ENCODE measurements at places on chromosomes 1 and 21.
A peak's percentile ranks its signal among the peaks of the same experiment; 100 is the strongest.

DNA sequence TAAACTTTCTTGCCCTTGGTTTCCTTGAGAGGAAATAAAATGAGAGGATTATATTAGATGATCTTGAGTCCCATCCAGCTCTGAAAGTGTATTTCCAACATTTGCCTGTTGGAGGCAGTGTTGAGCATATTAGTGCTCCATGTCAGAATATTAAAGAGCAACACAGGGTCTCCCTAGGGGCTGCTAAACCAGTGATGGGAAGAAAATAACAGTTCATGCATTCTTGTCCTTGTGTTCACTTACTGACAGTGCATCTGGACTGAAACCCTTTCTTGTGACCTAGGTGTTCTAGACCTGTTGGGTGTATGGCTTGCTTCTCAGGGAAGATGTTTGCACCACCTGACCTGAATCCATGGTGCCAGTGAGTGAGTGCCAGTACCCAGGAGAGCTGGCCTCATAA, 124.7 kb upstream of the KIAA0040 start:
- no peak for DNase-seq

GRCh38 chr1:44817307-44817706, 9.0 kb downstream of the BTBD19 start:
- DNase-seq = no peak

- no peak for DNase-seq
Observed at GRCh38 chr1:115450501-115451040, 112.5 kb upstream of the NGF start.

- DNase-seq = no peak
Observed at GRCh38 chr1:33914531-33914930, 50.7 kb downstream of the HMGB4 start.

DNA sequence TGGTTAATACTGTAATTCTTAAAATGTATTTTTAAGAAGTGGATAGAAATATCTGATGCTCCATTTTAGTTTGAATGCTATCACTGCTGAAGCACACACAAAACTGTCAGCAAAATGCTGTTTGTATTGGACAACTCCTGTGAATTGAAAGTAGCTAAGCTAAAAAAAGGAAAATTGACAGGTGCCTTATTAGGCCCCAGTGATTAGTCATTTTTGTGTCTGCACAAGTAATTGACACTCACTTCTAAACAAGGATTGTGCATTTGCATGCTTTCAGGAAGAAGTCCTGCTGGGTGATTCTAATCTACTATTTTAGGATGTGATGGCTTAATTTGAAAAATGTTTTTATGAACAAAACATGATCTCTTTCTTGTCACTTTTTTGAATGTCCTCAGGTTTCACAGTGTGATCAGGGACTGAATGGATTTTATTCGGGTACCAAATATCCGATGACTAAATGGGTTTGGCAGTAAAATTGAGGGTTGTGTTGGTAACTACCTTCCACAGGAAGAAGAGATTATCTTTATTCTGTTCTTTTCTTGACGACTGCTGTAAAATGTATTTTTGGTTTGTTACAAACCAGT, 13.0 kb upstream of the MAP3K7CL start:
- no peak for DNase-seq

- DNase-seq = no peak
Observed at GRCh38 chr1:232273011-232273410, 356.9 kb downstream of the SIPA1L2 start.

DNA sequence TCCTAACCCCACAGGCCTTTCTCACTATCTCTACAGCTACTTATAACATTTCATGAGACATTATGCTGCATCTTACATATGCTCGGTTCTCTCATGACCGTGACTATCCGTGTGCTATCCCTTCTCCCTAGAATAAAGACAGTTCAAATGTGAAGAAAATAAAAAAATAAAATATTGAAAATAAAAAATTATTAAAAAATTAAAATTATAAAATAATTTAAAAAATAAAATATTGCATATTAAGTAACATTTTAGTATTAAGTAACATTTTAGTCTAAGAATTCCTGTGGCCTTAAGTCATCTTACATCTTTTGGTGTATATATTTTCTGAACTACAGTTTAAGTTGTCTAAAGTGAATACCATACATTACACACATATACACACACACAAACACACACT, 415.5 kb downstream of the DPYD start:
- DNase-seq = no peak

DNA sequence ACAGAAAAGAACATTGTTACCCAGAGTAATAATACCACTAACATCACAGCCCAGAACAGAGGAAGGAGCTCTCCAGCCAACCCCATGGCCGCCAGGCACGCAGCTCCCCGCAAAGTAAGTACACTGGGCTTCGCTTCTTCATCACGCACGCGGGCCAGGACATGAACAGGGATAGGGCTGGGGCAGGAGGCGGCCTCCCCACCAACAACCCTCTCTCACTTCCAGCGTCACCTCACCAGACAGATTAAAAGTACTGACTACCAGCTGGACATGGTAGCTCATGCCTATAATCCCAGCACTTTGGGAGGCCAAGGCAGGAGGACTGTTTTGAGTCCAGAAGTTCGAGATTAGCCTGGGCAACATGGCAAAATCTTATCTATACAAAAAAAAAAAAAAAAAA, 78.3 kb downstream of the NPHP4 start:
- DNase-seq = no peak

- no peak for DNase-seq
Observed at GRCh38 chr21:46067505-46068201, 30.3 kb upstream of the COL6A2 start.

DNA sequence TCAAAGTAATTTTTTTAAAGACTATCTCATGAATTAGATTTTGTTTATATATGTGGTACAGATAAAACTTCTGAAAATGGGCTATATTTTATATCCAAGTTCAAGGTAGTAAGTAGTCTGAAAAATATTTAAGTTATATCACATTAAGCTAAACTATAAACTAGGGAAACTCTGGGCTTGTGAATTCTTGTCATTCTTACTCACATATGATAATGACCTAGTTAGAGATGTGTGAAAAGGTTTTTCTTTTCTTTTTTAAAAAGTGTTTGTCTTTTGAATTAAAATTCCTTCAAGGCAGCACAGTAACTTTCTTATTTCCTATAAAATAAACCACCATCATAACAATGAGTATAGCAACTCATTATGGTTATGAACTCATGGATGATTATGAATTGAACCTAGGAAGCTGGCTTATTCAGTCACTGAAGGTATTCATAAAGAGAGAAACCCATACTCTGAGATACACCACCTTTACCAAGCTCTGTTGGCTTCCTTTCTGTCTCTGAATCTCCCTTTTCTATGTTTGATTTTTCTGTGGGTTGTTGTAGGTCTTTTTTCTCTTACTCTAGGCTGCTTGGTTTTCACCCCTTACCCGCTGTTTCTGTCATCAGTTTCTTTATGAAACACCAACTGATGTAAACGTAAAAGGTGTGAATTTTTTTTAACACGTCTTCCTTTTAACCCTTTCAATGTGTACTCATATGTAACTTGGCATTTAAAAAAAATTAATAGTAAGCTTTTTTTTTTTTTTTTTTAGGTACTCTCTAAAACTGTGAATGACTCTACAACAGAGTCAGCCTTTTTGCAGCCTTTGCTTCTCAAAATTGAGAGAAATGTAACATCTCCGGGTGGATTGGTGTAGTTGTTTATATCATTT, 25.2 kb downstream of the IL12RB2 start:
- no peak for DNase-seq

DNA sequence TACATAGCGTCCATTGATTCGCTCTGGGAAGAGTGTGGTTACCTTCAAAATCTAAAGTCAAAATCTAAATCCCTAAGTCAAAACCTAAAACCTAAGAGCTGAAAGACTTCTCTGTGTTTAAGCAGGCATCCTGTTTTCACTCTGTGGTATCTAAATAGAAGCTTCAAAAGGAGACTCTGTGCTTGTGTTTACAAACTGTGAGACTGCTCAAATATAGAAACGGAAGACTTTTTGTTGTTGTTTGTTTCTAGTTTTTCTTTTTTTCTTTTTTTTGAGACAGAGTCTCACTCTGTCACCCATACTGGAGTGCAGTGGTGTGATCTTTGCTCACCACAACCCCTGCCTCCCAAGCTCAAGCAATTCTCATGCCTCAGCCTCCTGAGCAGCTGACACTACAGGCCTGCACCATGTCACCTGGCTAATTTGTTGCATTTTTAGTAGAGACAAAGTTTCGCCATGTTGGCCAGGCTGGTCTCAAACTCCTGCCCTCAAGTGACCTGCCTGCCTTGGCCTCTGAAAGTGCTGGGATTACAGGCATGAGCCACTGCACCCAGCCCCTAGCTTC, 425.9 kb downstream of the SMYD3 start:
- DNase-seq = no peak

GRCh38 chr21:28872218-28872617, 120.5 kb downstream of the LTN1 start:
- DNase-seq = no peak

DNA sequence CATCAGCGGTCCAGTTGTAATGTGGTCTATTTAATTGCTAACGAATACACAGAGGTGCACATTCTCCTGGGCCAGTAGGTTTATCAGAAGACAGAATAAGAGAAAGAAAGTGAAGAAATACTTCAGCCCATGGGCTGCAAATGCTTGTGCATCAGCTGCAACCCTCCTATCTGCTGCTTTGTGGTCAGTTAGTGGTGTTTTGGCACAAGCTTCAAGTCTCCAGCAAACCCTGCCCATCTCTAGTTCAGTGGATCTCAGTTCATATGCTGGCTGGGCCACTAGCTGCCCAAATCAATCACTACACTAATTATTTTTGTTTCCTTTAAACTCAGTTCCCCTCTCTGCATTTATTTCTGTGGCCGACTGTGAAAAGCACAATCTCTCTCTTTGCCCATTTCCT, 124.2 kb downstream of the KCNJ6 start:
- no peak for DNase-seq

GRCh38 chr1:99218999-99219398, 45.3 kb upstream of the PLPPR4 start:
- no peak for DNase-seq

DNA sequence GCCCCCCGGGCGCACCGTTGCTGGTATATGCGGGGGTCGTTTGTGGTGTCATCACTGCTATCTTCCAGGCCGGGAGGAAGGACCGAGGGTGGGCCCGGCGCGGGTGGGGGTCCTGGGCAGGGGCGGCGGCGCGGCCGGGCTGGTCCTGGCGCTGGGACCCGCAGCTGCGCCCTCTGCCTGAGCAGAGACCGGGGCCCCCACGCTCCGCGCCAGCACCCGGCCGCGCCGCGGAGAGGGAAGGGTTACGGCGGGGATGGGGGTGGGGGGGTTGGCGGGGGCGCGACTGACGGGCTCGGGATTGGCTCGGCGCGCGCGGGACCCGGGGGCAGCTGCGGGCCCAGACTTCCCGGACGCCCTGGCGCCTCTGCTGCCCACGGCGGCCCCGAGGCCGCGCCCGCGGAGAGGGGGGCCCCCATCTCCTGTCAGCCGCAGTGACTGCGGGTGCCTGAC, 13.8 kb upstream of the SAMD11 start:
- DNase-seq = peak; percentile 13

DNA sequence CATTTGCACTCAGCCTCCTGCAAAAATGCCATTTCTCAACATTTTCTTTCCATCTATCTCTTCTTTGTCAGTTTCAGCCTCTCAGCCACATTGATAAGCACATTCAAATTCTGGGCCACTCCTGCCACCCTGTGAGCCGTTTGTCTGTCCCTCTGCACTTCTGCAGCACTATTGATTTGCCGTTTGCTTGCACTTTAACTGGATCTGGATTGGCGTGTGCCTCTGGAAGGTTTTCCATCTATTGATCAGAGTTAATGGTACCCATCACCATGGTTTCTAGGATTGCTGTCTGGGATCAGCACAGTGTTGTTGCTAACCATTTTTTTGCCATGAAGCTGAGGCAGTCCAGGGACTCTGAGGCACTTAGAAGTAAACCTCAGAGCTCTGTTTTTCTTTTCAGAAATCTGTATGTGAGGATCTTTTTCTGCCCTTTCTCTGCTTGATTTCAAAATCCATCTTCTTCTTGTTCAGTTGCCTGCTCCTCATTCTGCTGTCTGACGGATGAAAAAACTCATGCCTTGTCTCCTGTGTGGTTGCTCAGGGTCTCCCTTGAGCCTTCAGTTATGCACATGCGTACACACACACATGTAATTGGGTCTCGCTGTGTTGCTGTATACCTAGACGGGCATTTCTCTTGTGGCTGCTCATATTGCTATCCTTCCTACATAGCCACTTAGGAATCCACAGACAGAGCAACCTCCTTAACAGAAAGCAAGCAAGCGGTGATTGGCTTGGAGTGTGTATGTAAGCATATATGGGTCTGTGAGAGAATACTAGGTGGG, 67.9 kb downstream of the NOS1AP start:
- no peak for DNase-seq

- no peak for DNase-seq
Observed at GRCh38 chr1:95068956-95069709, 3.6 kb downstream of the ALG14 start.

GRCh38 chr1:2212532-2213491, 15.3 kb upstream of the SKI start:
- peak; percentile 71 for DNase-seq

GRCh38 chr1:118115567-118116295, 69.3 kb downstream of the SPAG17 start:
- no peak for DNase-seq

- DNase-seq = no peak
Observed at GRCh38 chr1:183203094-183203493, 17.0 kb downstream of the LAMC2 start.

GRCh38 chr1:184860985-184861754, 106.5 kb upstream of the EDEM3 start:
- no peak for DNase-seq

DNA sequence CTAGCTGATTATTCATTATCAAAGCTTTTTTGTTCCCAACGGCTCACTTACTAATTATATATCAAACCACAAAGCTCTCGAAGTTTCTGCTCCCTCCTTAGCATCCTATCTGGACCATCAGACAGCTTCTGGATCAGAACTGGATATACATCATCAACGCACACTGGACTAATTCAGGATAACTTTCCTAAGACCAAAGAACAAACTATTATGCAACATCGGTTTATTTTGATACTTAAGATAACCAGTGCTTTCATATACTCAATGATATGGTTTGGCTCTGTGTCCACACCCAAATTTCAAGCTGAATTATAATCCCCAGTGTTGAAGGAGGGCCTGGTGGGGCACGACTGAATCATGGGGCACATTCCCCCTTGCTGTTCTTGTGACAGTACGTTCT, 110.8 kb downstream of the SMYD3 start:
- no peak for DNase-seq

DNA sequence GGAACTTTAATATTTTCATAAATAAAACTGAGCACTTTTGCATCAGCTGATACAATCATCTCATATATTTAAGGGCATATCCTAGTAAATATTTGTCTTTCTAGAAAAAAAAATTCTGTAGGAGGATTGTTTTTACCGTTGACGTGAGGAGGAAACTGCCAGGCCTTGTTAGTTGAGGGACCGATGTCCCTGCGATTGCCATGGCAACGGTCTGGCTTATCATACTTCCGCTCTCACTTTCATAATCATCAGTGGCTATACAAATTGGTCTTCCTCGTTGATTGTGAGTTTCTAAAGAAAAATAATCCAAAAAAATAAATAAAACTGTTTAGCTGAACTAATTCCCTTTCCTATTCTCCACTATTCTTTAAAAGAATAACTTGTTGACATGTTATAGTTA, 69.3 kb upstream of the ANGPTL3 start:
- DNase-seq = no peak

Data from activated T-cell treated with anti-CD3 and anti-CD28 coated beads, Interleukin-2, amount 50 U/mL, for 1 hour (primary cell).